ELR (cell line): ENCODE measurements at places on chromosomes 11 and 22.

DNA sequence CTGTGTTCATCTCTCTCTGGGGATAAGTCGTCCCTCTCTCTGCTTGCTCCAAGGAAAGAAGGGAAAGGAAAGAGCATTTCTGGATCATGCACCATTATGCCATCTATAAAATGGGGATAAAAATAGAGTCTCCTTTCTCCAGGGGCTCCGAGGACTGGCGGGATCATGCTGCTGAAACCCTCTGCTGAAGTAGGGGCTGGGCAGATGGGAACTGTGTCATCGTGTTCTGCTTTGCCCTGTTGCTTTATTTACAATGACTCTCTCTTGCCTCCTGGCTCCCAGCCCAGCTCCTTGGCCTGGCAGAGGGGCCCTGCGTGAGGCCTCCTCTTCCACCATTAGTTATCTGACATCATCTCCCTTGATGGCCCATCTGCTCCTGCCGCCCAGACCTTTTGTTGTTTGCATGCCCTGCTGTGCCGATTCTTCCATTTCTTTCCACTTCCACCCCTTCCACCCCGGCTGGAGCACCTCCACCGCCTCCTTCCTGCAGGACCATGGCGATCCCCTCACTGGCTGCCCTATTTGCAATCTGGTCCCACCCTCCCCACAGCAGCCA lies 200.9 kb downstream of the MYO18B start:
- DNase-seq: no peak

DNA sequence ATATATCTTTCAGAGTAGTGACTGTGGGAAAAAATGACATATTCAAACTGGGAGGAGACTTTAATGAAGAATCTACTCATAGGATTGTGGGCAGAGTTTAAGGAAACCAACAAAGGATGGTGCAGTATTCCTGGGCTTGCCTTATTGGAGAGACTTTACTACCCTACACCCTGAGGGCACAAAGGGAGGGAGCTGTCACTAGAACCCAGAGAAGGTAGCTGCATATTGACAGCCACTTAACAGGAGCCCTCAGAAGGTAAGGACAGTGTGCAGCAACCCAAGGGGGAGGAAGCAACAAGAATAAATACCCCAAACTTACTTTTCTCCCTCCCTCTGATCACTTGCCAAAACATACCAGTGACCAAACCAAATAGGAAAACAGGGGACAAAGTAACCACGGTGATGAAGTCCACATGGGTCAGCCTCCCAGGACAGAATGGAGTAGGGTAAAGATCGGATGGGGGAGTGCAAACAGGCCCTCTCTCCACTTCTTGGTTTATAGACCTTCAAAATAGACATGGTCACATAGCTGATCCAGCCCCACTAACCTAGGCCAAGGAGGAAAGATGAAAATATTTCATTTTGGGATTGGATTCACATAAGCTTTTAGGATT lies 121.8 kb upstream of the SESN3 start:
- DNase-seq: no peak

GRCh38 chr11:110828086-110828485 lies 115.8 kb upstream of the ARHGAP20 start:
- no peak for DNase-seq

DNA sequence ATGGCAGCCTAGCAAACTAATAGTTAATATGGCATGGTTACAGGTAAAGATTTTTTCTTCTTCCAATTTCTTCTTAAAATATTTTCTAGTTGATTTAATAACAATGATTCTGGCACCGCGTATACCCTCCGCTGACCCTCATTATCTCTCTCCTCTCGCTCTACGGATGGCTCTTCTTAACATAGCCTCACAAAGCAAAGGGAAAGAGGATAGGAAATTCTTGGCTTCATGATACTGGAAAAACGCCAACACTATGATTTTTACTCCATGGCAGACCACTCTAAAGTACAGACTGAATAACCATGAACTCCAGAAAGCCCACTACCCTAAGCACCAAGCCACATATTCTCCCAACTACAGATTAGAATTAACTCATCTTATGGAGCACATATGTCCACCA lies 6.1 kb downstream of the PI4KA start:
- no peak for DNase-seq

DNA sequence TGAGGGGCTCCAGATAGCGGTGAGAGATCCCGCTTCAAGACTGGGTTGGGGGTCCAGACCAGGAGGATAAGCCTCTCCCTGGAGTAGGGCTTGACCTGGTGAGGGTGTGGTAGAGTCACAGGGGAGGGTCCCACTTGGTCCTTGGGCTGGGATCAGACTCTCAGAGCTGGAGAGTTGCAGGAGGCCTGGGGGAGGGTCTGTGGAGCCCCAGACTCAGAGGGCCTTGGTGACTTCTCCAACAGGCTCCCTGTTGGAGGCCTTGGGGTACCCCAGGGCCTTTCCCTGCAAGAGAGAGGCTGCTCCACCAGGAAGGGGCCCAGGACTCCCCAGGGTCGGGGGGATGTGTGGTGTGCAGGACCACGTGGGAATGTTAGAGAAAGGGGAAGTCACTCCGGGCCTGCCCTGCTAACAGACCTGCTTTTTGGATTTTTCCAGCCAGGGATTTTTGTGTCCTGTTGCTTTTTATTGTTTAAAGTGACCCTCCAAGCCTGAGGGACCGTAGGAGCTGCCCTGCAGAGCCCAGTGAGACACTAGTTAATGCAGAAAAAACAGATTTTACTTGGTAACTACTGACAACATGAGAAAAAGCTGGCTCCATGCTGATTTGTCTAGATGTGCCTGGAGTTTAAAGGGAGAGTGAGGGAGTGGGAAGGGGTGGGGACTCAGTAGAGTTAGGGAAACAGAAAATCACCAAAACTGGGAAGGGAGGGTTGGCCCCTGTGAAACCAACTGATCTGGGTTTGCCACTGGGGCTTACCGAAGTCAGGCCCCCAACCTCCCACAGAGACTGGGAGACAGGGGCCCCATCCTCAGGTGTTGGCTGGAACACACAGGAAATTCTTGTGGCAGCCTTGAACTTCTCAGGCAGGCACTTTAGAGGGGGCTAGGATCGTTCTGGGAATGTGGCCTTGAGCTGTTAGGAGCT lies 801 bp upstream of the TXNRD2 start:
- DNase-seq: peak; percentile 48

- peak; percentile 23 for DNase-seq
Observed at GRCh38 chr11:100816823-100817222, 129.7 kb downstream of the ARHGAP42 start.

DNA sequence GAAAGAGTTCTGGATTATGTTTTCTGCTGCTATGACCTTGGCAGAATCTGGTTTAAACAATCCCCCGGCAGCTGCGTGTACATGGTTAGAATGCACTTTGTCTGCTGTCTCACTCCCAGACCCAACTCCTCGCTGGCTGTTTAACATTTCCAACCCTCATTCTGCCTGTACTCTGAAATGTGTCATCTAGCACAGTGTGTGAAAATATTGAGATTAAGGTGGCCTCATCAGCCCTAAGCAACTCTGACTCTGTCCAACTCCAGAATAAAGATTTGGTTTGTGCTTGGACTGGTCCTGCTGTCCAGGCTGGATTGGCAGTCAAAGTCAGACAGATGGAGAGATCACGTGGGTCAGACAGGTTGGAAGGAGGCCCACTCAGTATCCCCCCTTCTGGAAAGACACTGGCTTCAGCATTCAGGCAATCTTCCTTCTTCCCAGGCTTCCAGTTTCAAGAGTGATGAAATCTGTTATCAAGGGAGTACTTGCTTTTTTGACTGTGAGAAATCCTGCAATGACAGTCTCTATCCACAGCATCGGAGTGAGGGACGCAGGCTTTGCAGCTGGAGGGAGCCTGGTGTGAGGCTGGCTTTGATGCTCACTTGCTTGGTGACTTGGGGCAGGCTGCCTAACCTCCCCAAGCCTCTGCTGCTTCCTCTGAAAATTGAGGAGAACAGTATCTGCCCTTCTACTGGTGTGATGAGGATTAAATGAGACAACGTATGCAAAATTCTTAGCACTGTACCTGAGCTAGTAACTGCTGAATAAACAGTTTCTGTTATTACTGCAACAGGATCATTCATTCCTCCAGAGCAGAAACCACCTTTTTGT lies 29.8 kb downstream of the ABTB2 start:
- no peak for DNase-seq

DNA sequence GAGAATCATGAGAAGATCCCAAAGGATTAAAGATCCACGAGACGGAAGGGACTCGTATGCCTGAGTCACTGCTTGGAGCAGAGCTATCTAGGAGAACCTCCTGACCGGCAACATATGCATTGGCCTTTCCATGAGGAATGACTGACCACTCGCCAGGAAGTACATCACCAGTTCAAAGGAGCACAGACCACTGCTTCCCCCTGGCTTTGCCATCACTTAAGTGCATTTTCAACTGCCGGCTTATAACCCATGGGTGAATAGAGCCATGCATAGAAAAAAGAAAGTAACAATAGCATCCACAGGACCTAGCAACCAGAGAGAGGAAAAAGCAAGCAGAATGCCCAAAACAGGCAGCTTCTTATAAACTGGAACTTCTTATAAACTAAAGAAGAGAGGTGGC lies 98.3 kb upstream of the ZC3H12C start:
- peak; percentile 20 for DNase-seq

GRCh38 chr11:77559686-77560401 lies 29.9 kb upstream of the AQP11 start:
- peak; percentile 94 for DNase-seq

DNA sequence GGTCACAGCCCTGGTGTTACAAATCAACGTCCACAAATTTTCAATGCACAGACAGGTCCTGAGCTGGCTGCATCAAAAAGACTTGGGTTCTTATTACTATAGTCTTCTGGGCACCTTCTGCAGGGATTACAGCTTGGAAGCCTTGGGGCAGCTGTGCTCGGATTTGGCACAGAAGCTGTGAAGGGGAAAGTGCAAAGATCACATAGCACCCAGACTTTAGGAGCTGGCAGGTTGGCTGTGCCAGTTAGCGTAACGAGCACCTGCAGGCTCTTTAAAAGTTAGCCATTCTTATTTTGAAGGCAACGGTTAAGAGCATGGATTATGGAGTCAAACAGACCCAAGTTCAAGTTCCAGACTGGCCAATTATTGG lies 100.4 kb downstream of the ARL14EP start:
- DNase-seq: no peak

GRCh38 chr11:61121917-61122316 lies 19.6 kb downstream of the CD5 start:
- no peak for DNase-seq

DNA sequence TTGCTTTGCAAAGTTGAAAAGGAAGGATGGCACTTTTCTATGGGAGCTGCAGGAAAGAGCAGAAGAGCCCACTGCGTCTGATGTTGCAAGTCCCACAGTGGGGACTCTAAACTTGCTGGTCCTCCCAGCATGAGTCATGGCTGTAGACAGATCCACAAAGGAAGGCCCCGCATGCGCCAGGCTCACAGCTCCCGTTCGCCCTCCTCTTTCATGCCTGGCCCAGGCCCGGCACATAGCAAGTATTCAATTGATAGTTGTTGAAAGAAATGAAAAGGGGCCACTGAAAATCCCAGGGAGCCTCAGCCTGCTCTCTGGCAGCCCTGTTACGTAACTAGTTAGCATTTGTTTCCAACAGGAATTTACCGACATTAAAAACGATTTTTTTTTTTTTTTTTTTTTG lies 18.9 kb downstream of the AP1B1 start:
- peak; percentile 58 for DNase-seq

GRCh38 chr11:25597696-25598095 lies 734.2 kb upstream of the ANO3 start:
- DNase-seq: no peak

GRCh38 chr11:75198278-75198973 lies 42.1 kb upstream of the TPBGL start:
- no peak for DNase-seq

DNA sequence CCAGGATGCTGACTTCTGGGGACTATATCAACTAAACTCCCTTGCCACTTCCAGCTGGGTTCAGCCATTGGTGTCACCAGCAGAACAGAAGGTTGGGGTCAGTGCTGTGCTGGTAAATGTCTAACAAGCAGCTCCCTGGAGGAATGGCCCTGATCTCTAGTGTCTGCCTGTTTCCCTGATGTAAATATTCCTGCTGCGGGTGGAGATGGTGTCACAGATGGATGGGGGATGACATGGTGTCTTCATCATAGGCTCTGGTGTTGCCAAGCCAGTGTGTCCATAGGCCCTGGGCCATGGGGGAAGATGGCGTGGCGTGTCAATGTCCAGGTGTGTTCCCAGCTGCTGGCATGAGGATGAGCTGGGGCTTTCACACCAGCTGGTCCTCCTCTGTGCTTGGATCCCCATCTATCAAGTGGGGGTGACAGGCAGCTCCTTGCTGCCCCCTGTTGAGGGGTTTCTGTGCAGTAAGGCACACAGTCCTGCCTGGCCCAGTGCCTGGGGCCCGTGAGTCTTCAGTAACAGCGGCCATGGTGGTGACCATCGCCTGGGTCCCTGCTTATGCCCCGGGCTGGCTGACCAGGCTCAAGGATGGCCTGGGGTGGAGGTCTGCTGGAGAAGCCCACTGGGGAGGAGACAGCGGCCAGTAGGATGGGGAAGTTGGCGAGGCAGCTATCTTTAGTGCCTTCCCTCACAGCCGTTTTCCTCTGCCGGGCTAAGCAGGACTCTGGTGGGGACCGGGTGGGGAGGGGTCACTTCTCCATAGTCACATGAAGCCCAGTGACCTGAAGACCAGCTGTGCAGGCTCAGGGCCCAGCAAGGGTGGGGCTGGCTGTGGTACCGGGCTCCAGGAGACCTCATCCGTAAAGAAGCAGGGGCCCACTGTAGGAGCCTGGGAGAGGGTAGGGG lies 12.7 kb downstream of the RPL3 start:
- peak; percentile 47 for DNase-seq

- no peak for DNase-seq
Observed at GRCh38 chr11:26700574-26701235, 21.2 kb downstream of the SLC5A12 start.

DNA sequence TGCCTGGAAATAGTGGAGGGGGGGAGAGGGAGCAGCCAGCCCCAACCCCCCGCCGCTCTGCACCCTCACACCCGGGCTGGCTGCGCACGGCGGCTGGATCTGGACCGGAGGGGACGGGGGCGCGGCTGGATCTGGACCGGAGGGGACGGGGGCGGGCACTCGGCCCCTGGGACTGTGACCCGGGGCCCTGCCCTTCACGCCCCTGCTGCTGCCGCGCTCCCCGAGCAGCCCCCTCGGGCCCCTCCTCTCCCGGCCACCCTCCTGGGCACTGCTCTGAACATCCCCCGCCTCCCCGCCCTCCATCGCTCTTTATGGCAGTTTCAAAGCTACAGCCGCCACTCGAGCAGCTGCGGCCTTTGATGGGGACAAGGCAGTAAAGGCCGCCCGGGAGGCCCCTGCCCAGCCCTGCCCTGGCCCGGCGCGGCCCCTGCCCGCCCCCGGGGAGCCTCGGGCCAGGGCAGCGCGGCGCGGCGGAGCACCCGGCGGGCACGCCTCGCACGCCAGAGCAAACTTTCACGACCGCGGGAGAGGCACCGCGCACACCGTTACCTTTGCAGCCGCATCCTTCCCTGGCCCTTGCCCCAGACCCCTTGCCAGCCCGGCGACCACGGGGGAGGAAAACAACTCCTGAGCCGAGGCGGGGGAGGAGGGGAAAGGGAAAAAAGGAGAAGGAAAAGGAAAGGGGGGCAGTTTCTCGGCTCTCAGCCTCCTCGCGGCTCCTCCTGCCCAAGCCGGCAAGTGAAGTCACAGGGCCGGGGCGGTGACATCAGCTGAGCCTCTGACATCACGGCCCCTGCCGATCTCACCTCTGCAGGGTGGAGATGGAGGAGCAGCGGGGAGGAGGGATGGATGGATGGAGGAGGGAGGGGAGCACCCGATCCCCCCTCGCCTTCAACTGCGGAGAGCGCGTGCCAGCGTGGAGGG lies 13.1 kb upstream of the TCF20 start:
- no peak for DNase-seq

GRCh38 chr11:19519912-19520641 lies 192.6 kb upstream of the NAV2 start:
- no peak for DNase-seq
